ENCODE measurements at places on chromosomes 3 and 15.

DNA sequence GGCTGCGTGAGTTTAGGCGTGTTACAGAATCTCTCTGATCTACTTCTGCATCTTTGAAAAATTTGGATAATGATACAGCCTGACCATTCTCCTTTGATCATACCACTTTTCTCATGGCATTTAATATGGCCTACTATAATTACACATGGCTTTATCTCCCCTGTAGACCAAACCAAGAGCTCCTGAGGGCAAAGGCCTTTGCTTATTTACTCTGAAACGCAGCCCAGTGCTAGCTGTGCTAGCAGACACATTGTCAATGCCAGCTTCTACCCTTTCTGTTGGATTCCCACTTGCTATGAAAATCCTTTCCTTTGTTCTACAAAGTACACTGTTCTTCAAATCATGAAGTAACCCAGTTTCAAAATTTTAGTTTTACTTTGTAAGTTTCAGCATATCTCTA, 16.5 kb upstream of the VGLL4 start:
- no peak for DNase-seq

DNA sequence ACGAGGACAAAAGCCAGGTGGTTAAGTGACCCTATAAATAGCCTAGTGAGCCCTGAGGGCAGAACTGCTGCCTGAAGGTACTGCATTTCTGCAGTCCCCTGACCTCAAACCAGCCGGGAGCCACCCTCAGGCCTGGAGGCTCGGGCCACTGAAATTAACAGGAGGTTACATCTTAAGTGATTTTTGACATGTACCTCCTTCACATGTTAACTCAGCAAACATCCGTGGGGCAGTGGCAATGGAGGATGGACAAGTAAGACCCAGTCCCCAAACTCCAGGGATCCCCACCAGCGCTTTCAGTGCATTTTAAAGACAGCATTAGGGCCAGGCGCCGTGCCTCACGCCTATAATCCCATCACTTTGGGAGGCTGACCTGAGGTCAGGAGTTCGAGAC, 26.2 kb downstream of the PSTPIP1 start:
- no peak for DNase-seq

GRCh38 chr3:12591456-12591855, 34.6 kb downstream of the MKRN2 start:
- DNase-seq: no peak

- DNase-seq: no peak
Measured at GRCh38 chr15:58467121-58467721, 35.4 kb downstream of the LIPC start.

- DNase-seq: no peak
Measured at GRCh38 chr3:30085486-30085885, 520.9 kb upstream of the TGFBR2 start.

DNA sequence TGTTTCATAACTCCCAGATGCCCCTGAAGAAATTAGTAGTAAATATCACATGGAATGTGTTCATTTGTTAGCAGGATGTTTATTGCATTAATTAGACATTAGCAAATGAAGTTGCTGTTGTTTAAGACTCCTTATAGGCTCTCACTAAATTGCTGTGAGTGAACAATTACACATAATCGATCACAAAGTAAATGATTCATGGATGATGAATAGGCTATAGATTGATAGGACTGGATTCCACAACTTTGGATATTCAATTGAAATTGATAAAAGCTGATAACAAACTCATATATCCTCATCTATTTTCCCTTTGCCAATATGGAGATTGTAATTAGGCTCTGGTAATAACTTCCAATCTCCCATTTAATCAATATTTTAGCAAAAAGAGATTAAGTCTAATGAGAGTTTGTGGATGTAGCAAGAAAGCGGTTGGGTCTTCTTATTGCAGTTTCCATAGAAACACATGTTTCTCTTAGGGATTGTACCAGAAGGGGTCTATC, 555.5 kb downstream of the ROBO2 start:
- DNase-seq: no peak

- no peak for DNase-seq
Measured at GRCh38 chr15:39034816-39035215, 470.2 kb upstream of the RASGRP1 start.

- DNase-seq: peak; percentile 27
Measured at GRCh38 chr3:45528429-45528828, 66.1 kb upstream of the LIMD1 start.

DNA sequence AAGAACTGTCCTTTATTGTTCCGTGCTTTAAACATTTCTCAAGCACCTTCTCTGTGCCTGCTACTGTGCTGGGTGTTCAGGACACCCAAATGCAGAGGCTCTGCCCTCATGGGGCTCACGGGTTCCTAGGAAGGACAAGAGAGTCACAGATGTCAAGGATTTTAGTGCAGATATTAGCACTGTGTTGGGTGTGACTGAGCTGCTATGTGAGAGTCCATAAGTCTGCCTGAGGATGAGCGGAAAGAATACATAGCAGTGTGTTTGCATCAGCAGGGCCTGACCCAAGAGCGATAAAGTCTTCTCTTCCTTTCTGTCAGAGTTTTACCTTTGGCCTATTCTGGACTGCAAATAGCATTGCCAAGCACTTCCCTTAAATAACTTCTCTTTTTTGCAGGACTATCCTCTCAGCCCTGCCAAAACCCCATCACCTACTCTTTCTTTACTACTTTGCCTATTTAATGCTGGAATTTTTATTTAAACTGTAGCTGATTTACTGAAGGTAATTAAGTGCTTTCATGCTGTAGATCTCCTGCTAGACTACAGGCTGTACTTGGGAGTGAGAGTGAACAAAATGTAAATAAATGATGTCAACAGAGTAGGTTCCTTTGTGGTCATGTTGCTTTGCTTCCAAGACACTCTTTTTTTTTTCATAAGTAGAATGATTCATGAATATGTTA, 459.4 kb upstream of the TPRG1 start:
- peak; percentile 48 for DNase-seq

- DNase-seq: peak; percentile 66
Measured at GRCh38 chr15:62087671-62088352, 21.0 kb downstream of the C2CD4A start.

DNA sequence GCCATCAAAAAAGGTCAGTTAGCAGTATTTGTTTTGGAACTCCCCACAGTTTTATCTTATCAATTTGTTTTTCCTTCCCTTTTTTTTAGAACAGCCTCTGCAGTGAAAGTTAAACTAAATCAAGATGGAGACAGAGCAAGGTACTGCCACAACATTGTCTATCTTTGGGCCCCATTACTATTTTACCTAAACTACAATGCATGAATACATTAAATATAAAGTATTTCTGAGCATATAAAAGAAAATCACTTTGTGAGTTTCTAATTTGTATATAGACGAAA, 139.5 kb downstream of the MEIS2 start:
- no peak for DNase-seq

- DNase-seq: no peak
Measured at GRCh38 chr3:114903213-114903612, 243.9 kb downstream of the ZBTB20 start.

GRCh38 chr15:84921121-84921520, 36.7 kb downstream of the SLC28A1 start:
- DNase-seq: peak; percentile 44

DNA sequence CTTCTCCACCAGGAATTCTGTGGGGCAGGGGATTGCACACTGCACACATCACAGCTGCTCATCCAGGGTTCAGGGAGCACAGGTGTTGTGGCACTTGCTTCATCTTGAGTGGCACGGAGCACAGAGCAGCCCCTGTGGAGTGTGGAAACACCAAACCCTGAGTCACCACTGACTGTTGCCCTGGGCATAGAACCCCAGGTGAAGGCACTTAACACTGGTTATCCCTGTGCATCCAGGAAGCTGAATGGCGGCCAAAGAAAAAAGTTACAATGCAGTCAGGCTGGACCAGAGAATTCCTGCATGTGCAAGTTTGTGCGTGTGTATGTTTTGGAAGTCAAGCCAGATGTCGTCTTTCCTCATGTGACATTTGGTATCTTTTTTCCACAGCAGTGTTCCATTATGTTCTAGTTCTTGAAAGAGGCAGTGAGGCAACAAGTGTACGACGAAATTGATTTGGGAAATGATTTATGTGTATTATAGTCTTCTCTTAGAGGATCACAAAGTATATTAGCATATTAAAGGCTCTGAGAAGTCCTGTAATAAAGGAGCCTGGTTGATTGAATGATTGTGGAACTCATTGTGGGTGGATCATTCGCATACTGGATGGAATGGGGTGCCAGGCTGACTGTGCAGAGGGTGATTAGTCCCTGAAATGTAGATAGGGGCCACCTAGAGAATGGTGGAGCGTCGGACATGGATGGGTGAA, 292.3 kb downstream of the TLE3 start:
- DNase-seq: no peak

GRCh38 chr15:99958426-99959097, 225.3 kb upstream of the LYSMD4 start:
- no peak for DNase-seq

GRCh38 chr3:172134352-172134751, 95.0 kb downstream of the FNDC3B start:
- DNase-seq: no peak

DNA sequence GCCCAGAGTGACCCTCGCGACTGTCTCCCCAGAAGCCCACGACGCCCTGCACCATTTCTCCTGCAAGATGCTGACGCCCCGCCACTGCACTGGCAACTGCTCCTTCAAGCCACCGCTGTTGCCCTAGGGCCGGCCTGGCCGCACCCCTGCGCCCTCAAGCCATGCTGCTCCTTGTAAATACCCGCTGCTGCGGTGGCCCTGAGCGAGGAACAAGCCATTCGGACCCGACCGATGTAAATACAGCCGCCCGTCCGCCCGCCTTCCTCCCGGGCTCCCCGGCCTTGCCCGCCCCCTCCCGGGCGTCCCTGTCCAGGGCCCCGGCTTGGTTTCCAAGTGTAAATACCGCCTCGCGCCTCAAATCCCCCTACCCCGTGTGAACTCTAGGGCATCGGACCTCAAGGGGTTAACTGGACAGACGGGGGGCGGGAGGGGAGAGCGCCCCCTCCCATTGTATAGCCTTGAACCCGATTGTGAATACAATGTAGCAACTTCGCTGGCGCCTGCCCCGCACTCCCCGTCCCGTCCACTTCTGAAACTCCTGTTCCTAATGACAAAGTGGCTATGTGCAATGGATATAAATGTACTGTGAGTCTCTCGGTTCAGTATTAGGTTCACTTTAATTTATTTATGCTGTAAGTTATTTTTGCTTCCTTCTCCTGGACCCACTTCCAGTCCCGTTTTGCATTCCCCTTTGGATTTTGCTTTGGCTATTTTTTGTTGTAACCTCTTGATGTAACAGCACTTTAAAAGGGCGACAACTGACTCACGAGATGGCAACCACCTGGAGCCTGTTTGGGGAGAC, 5.9 kb downstream of the RNU6-1 start:
- peak; percentile 43 for DNase-seq

GRCh38 chr3:182651461-182651860, 141.8 kb upstream of the ATP11B start:
- no peak for DNase-seq

- DNase-seq: no peak
Measured at GRCh38 chr3:19103510-19103909, 44.8 kb upstream of the KCNH8 start.

DNA sequence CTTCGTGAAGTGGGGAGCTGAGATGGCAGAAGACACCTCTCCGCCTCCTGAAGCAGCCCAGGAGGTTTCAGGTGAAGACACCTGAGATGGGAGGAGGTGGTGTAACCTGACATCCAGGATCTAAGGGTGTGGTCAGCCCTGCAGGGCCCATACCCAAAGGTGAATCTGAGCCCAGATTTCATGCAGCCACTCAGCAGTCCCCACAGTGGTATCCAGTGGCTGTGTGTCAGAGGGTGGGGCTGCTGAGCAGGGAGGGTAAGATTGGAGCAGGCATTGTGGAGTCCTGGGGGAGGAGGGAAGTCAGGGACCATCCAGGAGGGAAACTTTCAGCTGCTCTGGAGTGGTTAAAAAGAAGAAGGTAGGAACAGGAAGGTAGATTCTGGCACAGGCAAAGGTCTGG, 46.0 kb upstream of the SMAD6 start:
- no peak for DNase-seq

GRCh38 chr15:85826756-85827515, 32.2 kb upstream of the KLHL25 start:
- DNase-seq: no peak

- no peak for DNase-seq
Measured at GRCh38 chr15:88776646-88777045, 26.6 kb upstream of the ACAN start.

GRCh38 chr3:138609898-138610266, 1.3 kb downstream of the FAIM start:
- DNase-seq: no peak

DNA sequence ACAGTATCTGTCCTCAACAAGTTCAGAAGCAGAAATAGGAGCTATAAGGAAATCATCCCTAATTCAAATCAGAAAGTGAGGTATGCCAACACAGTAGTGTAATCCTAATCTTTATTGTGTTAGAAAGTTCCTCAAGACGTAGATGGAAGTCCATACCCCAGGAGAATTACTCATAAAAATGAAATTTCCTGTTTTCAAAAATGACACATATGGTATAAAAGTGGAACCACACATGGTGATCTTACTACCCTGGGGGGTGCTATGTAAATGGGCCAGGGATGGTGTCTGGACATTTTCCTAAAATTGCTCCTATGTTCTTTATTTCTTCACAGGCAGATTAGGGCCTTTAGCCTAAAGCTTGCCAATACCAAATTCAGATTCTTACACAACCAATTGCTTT, 204.1 kb downstream of the ARRDC4 start:
- peak; percentile 17 for DNase-seq

DNA sequence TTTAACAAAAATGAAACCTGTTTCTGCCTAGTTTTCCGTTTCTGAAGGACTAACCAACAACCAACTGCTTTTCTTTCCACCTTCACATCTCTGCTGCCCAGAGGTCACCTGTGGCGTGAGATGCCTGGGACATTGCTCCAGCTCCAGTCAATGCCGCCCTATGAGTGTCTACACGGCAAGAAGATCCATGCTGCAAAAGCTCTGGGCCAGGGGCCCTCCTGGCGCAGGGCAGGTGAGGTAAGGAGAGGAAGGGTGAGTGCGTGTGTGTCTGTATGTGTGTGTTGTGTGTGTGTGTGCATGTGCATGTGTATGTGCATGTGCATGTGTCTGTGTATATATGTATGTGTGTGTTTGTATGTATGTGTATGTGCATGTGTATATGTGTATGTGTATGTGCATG, 131.4 kb downstream of the NSMCE3 start:
- DNase-seq: no peak

DNA sequence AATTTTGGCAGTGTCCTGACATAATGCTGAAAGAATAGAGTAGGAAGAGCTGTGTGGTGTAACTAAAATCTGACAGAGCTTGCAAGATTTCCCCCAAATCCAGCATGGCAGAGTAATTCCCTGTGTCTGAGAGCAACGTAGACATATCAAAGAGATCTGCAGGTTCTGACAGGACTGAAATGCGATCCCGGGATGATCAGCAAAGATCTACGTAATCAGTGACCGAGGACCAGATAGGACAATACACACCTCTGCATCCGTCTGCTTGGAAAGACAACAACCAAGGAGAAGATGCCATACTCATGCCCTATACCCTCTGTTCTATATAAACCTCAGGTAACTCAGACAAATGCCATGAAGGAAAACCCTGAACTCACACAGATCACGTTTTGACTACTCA, 26.6 kb upstream of the SYNPR start:
- no peak for DNase-seq
